ENCODE measurements at places on chromosomes 2 and 18.
A peak's percentile ranks its signal among the peaks of the same experiment; 100 is the strongest.

- DNase-seq, result no peak
Measured at GRCh38 chr18:75364512-75365253, 62.8 kb downstream of the SMIM21 start.

- DNase-seq, result no peak
Measured at GRCh38 chr2:62661263-62661635, 44.3 kb upstream of the EHBP1 start.

DNA sequence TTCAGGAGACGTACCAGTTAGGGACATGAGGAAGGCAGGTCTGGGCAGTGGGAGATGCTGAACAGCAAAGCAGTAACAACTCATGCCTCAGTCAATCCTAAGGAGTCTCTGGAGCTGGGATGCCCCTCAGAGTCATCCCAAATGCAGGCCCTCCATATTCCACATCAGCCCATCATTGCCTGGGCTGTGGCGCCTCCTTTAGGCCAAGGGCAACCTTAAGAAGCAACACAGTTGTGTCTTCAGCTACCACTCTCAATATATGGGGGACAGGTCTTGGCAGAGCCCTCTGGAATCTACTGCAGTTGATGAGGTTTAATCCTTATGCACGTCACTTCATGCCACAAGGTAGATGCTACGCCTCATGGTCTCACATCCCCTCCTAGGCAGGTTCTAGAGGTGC, 682.0 kb upstream of the RAB6C start:
- DNase-seq, result peak; percentile 22

- DNase-seq, result no peak
Measured at GRCh38 chr2:174048243-174048642, 83.1 kb upstream of the SP3 start.

Measured in endothelial cell (in vitro differentiated cells).